AG20443 (cell line): ENCODE measurements at places on chromosomes 16 and 17.

GRCh38 chr16:24980077-24980793 lies 34.9 kb downstream of the ARHGAP17 start:
- DNase-seq: no peak

DNA sequence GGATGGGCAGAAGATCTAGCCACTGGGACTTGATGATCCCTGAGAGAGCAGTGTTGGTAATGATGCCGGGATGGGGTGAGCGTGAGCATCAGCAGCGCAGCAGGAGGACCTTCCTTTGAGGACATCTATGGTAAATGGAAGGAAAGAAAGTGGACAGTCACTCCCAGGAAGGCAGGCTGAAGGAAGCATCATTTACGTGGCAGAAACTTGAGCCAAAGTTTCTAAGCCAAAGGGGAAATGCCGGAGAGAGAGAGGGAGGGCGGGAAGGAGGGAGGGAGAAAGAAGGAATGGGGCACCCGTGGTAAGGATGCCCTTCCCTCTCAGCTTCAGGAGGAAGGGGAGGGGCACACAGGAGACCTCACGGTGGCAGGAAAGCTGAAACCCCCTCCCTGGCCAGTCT lies 86.3 kb upstream of the CACNG5 start:
- DNase-seq: no peak

DNA sequence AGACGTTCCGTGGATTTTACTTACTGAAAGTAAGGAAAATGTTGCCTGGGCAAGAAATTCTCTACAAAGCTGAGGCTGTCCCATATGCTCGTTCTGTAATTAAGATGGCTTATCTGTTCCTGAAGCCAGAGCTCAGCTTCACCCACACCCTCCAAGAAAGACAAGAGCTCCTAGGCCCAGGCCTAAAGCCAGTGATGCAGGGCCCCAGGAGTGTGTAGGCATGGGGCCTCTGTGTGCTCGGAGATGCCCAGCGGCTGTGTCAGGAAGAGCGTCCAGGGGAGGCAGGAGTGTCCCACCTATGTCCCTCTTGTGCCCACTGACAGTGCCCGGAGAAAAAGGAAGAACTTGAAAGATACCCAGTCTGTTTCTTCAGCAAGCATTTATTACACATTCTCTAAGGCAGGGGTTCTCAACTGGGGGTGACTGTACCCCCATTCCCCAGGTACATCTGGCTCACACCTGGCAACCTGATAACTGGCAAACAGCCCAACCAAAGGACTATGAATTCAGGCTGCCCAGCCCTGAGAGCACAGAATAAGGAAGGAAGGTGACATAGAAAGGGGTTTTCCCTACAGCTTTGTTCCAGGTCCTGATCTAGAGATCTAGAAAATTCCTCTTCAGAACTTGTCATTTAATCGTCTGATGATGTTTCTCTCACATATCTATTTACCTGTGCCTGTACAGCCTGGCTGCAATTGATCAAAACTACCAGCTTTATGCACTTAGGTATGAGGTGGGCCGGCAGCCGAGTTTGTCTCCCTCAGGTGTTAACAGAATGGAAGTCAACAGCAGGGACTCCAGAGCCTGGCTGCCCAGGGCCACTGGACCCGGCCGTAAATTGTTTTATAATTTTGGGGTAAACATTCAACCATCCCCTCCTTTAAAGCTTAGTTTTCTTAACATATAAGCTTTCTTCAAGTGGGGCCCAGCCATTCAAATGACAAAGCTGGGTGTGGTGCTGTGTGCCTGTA lies 12.0 kb downstream of the SNN start:
- DNase-seq: no peak

DNA sequence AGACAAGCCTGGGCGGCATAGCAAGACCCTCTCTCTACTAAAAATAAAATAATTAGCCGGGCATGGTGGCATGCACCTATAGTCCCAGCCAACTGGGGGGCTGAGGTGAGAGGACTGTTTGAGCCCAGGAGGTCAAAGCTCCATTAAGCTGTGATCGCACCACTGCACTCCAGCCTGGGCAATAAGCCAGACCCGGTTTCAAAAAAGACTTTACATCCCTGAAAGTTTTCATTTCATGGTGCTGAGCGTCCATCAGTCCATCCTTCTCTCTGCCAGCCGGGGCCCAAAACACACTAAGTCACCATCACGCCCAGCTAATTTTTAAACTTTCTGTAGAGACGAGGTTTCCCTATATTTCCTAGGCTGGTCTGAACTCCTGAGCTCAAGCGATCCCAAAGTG lies 10.6 kb downstream of the RAB40B start:
- no peak for DNase-seq

GRCh38 chr17:5381542-5381941 lies 37.9 kb downstream of the NUP88 start:
- DNase-seq: peak; percentile 34

DNA sequence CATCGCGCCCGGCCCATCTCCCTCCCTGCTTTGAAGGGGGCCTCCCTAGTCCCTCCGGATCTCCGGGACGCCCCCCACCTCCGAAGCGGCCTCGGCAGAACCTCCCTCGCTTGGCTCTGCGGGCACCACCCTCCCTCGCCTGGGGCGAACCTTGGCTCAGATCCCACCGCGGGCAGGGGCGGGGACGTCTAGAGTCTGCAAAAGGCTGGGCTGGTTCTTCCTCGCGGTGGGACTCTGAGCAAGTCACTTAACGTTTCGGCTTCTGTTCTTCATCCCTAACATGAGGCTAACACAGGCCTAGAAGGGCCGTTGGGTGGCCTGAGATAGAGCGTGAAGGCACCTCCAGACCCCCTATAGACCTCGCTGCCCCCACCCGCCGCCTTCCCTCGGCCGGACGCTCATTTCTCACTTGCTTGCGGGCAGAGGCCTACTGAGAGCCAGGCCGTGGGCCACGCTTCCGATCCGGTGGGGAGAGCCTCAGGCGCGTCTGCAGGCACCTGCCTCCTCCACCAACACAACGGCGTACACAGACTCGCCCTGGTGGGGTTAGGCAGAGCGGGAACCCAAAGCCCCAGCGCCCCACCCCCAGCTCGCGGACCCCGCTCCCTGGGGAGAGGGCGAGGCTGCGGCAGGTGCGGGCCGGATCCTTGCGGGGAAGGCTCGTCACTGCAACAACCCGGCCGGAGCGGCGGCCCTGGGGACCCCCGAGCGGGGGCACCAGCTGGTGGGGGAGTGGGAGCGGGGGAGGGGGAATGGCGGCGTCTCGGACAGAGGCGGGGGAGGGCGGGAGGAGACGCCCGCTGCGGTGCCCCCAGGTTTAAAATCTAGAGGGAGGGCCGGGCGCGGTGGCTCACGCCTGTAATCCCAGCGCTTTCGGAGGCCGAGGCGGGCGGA lies 5.4 kb downstream of the MYO1C start:
- peak; percentile 77 for DNase-seq

GRCh38 chr16:54447576-54448440 lies 161.2 kb upstream of the IRX3 start:
- peak; percentile 86 for DNase-seq

DNA sequence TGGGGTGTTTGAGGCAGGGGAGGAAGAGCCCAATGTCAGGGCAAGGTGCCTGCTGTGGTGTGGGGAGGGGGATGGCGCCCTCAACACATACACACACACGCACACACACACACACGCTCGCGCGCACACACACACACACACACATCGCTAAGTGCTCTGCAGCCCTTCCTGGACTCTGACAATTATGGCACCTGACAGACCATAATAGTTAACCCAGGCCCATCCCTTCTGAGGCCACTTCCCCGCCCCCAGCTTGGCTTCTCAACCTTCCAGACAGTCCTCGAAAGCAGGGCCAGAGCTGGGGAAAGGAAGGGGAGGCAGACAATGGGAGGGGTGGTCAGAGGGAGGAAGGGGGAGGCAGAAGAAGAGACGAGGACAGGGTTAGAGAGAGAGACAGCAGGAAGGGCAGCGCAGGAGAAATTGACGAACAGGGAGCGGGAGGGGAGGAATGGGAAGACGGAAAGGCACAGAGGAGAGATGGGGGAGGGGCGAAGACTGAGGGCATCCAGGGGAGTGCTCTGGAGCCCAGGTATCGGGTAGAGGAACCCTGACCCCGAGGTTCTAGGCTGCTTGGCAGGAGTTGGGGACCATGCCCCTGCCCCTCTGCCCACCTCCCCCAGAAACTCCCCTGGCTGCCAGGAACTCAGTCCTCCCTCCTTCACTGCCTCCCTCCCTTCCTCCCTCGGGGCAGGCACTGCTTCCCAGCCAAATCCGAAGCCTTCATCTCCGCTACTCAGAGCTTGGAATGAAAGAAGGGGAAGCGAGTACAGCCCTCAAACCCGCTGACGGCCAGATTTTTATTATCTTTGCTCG lies 4.0 kb downstream of the SRCIN1 start:
- no peak for DNase-seq

DNA sequence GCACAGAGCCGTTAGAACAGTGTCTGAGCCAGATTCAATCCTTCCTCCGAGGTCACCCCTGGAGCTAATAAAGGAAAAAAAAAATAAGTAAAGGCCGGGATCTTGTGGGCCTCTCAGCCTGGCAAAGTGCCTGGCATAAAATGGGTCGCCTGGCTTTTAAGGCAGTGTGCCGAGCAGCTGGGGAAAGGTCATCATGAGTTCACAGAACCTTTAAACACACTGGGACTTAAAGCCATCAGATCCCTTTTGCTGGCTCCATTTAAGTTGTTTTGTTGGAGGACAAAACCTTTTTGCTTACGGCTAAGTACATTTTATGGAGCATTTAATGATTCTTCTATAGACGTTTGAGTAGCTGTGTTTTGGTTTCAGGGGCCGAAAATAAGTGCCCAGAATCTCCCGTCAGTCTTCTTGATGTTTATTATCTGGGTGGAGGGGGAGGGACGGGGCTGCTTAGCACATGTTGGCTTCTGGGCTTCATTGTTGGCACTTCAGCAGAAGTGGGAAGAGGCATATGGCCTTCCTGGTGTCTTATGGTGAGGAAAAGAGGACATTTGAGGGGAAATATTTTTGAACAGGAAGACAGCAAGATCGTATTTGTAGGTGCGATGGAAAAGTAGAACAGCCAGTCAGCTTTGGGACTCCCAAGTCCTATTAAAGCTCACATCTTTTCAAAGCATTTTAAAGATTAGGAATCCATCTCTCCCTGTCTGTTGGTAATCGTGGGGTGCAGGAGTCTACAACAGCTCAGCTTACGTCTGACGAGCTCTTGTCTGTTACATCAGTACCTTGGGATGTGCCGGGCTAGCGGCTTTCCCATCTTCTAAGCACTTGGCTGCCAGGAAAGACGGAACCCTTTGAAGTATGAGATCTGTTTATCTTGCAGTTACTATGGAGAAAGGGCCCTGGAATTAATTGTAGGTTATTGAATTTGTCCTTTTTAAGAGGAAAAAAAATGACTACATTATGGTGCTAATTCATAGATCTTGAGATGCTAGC lies 31.1 kb downstream of the RBFOX1 start:
- no peak for DNase-seq

DNA sequence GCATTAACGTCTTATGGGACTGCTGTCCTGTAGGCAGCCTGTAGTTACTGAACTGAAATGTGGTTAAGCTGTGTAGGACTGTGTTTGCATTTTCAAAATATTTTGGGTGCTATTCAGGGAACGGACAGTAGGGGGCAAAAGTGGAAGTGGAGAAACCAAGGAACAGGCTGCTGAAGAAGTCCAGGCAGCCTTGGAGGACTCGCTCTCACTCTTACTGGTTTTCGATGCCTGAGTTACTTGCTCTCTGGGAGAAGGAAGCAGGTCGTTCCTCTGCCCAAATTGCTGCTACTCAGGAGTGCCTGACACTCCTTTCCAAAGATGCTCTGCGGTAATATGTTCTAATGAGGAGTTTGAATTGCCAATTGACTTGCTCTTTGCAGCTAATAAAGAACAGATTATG lies 64.5 kb upstream of the RBFOX1 start:
- DNase-seq: peak; percentile 11

GRCh38 chr17:37247825-37248224 lies 128.0 kb upstream of the C17orf78 start:
- no peak for DNase-seq

DNA sequence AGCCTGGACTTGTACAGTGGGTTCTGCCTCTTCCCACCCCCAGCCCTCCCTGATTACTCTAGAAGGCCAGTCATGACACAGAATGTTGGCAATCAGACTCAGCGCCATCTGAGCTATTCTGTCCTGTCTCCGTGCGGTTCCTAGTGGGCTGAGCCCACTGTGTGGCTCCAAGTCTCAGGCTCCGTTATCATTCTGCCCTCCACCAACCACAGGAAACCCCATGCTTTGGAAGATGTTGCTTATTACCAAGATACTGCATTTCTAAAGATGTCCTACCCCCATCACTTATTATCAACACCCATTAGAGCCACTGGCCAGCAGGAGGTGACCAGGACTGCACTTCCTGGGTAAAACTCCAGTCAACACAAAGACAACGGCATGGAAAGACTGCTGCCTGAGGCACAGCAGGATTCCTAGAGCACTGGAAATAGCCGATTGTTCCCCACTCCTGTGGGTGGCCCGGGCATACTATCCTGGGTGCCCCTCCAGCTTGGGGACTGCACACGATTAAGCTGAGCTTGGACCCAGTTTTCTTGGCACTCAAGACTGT lies 133.6 kb downstream of the AATF start:
- no peak for DNase-seq

DNA sequence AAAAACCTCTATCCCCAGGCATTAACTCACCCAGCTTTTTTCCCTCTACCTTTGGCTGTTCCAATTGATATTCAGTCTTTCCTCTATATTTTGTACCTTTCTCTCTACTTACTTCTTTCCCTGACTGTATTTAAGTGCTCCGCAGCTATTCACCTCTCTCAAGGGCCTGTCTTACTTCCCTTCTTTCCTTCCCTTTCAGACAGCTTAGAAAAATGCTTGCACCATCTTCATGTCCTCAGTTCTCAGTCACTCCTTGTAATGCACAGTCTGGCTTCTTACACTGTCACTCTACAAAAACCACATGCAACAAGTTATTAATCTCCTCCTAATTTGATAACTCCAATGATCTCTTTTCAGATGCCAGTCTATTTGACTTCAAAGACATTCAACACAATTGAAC lies 163.4 kb downstream of the PHKB start:
- no peak for DNase-seq

GRCh38 chr16:88966986-88967829 lies 9.8 kb downstream of the CBFA2T3 start:
- no peak for DNase-seq

DNA sequence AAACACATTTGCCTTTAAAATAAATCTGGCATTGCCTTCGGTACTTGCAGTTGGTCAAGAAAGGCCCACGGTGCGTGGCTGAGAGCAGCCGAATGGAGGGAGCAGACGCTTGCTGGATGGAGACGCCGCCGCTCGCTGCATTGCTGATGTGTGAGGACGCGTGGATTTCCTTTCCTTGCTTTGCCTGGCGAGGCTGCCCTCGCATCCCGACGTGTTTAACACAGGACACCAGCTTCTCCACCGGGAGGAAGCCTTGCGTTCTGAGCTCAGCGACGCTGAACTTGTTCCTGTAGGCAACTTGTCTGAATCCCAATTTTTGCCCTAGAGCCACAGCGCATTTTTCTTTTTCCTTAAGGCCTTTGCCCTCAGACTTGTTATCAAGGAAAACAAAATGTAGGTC lies 45.8 kb downstream of the COX4I1 start:
- no peak for DNase-seq

DNA sequence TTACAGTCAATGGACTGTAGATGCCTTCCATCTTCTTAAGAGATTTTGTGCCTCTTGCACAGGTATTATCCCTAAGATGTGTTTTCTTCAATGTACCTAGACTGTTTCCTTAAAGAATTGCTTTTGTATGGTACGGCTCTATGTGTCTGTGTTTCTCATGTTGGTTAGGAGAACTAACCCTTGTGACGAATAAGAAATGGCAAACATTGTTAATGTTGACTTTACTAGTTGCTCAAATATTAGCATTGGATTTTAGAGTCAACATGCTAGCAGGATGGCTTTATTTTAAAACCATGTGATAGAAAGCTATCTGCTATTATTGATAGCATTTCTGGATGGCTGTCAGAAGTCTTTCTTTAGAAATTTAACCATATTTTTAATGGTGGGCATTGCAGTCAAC lies 34.5 kb downstream of the WWOX start:
- no peak for DNase-seq

GRCh38 chr17:21368545-21369246 lies 7.5 kb upstream of the KCNJ12 start:
- no peak for DNase-seq
